ENCODE measurements at places on chromosomes 11 and 22.

GRCh38 chr11:121039971-121040613 lies 16.2 kb downstream of the TBCEL start:
- DNase-seq = no peak

GRCh38 chr22:35894464-35894878 lies 134.2 kb downstream of the RBFOX2 start:
- DNase-seq = no peak

GRCh38 chr11:88405853-88406252 lies 68.3 kb upstream of the CTSC start:
- DNase-seq = no peak

- no peak for DNase-seq
These were observed 28.8 kb upstream of the RRM1 start for GRCh38 chr11:4065601-4066377.

GRCh38 chr11:73625696-73626318 lies 20.6 kb upstream of the PLEKHB1 start:
- peak; percentile 55 for DNase-seq

DNA sequence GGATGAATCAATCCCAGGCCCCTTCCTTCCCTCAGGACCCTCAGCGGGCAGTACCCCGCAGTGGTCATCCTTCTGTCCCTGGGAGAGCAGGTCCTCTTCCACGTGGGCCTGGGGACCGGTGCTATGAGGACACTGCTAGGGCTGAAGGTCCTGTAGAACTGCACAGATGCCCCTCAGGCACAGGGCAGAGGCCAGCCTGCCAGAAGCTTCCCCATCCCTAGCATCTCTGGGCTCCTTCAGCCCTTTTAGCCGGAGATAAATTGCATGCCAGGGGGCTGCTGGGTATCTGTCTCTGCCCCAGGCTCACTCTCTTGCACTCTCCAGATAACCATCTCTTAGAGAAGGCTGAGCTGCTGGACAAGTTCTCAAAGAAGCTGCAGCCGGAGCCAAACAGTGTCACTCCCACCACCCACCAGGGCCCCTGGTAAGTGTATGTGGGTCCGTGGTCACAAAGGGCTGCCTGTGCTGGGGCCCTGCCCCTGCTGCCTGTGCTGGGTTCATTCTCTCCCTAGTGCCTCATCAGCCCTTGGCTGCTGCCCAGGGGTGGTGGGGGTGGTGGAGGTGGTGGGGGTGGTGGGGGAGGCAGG lies 2.3 kb downstream of the ATG16L2 start:
- no peak for DNase-seq

DNA sequence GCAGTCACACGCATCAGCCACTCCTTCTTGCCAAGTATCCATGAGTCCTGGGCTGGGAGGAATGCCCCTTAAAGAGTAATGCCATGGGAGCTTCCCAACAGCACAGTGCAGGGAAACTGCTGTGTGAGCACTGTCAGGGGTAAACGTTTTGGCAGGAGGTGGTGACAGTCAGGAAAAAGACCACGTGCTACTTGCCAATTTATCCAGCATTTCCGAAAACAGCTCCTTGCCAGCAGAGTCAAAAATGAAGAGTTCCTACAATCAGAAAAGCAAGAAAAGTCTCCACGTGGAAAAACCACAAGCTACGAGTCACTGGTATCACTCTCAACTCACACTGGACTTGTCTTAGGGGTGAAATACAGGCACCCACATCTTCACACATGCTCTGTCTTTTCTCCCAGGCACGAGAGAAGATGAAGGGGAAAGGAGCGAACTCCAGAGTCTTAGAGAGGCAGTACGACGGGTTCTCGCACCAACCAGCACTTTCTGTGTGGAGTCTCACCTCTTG lies 9.9 kb downstream of the IFT27 start:
- no peak for DNase-seq

DNA sequence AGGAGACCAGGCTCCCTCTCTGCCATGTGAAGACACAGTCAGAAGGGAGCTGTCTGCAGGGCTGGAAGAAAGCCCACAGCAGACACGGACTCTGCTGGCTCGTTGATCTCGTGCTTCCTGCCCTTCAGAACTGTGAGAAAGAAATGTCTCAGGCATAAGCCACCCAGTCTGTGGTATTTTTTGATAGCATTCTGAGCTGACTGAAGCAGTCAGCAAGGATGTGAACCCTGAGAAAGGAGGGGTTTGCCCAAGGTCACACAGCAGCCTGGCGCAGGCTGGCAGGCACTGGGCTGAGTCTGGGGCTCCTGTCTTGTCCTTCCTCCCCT lies 255.1 kb upstream of the B3GAT1 start:
- DNase-seq = no peak

DNA sequence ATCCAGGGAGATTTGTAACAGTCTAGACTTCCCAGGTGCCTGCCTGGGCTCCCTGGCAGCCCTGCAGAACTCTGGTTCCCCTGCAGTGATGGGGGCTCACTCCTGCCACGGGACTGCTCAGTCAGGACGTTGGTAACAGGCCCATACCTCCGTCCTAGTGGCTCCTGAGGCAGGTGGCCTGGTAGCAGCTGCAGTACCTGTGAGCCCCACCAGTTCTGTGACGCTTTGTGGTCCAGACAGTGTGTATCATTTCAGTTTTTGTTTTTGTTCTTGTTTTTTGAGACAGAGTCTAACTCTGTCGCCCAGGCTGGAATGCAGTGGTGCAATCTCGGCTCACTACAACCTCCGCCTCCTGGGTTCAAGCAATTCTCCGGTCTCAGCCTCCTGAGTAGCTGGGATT lies 27.8 kb downstream of the POLR3H start:
- DNase-seq = no peak

Data from kidney capillary endothelial cell (primary cell).